ENCODE measurements at places on chromosomes 6 and 20.

GRCh38 chr6:149922642-149923326 is at the start of gene RAET1G:
Gene RAET1G (minus strand): TSS chr6:149923121. CDS start chr6:149923010, 111 bp downstream.
- peak; percentile 79 for DNase-seq

GRCh38 chr20:31606804-31607639 is 1.9 kb downstream of the ID1 start:
- DNase-seq = no peak

DNA sequence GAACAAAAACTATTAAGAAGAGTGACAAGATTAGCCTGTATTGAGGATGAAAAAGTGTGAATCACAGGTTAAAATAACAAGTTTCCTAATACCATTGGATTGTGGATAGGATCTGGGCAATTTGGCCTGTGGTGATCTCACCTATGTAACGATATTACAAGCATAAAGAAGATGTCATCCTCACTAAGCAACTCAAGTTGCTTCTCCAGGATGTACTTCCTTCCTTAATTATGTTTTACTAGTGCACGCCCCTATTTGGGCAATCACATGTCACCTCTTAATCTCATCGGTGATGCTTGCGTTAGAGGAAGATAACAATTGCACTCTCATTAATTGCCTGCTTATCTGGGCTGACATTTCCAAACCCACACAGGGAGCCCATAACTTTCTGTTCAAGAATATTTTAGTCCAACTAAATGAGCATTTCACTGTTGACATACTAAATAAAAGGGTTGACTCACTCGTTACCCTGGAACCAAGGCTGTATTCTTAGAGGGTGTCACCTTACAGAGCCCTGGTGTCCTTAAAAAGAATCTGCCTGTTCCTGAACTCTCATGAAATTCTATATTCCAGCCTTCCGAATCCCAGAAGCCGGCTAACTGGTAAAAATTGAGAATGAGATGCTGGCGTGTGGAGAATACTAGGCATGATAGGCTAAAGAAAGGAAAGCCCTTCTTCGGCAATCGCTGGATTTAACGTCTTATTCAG is 88.2 kb upstream of the ATXN1 start:
- no peak for DNase-seq

DNA sequence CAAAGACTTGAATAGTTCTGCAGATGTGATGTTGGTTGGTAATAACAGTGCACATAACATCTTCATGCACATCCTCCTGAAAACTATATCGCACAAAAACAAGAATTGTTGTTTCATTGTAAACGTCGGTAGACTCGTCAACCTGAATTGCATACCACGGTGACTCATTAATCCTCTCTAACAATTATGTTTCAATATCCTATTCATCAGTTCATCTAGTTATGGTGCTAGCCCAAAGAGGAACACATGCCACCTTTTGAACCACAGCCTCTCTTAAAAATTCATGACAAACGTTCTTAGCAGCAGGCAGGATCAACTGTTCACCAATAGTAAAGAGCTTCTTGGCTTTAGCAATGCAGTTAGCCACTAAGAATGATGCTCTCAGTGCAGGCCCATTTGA is 25.0 kb downstream of the CRYBG1 start:
- DNase-seq = no peak

GRCh38 chr20:37741055-37741454 is 47.2 kb downstream of the CTNNBL1 start:
- no peak for DNase-seq

GRCh38 chr6:133055441-133055966 is 185.7 kb upstream of the EYA4 start:
- no peak for DNase-seq

DNA sequence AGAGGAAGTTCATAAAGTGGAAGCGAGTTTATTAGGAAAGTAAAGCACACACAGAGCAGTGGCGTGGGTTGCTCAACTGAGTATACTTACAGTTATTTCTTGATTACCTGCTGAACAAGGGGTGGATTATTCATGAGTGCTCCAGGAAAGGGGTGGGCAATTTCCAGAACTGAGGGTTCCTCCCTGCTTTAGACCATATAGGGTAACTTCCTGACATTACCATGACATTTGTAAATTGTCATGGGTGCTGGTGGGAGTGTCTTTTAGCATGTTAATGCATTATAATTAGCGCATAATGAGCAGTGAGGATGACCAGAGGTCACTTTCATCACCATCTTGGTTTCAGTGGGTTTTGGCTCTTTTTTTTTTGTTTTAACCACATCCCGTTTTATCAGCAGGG is 29.8 kb downstream of the PDYN start:
- DNase-seq = no peak

- DNase-seq = peak; percentile 51
Measured at GRCh38 chr6:389622-390021, 1.9 kb upstream of the IRF4 start.

DNA sequence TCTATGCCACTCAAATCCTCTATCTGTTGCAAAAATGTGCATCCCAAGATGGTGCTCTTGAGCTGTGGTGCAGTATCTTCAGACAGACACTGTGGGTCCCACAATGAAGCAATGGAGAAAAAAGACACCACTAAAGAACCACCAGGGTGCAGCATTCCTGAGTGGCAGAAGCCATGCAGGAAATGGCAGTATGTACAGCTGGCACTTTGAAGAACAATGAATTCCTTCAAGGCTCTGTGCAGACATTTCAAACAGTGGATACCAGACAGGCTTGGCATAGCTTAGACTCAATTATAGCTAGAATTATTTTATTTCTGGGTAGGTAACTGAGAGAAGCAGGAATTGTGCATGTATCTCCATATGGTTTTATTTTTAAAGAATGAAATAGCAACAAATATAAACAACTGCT is 24.0 kb upstream of the HDAC2 start:
- DNase-seq = peak; percentile 14

DNA sequence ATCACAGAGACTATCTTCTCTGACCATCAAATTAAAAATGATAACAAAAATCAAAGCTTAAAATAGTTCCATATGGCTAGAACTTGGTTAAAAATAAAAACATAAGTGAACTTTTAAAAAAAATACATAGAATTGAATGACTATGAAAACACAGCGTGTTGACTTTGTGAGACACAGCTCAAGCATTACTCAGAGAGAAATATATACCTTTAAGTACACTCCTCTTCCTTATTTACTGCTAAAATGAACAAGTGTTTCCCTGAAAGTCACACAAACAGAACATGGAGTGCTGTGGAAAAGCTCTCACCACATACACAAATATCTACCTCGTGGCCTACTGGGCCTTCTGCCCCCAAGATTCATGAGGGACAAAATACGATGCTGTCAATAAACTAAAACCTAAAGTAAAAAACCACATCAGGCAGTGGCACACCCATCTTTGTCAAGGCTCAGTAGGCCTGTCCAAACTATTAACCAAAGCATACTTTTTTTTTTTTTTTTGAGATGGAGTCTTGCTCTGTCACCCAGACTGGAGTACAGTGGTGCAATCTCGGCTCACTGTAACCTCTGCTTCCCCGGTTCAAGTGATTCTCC is 7.5 kb downstream of the FAXC start:
- no peak for DNase-seq

- DNase-seq = no peak
Measured at GRCh38 chr20:37567671-37568588, 40.3 kb upstream of the BLCAP start.

GRCh38 chr6:97186416-97186999 is 96.5 kb downstream of the MMS22L start:
- peak; percentile 29 for DNase-seq

GRCh38 chr6:68876792-68877493 is 241.9 kb downstream of the ADGRB3 start:
- no peak for DNase-seq

DNA sequence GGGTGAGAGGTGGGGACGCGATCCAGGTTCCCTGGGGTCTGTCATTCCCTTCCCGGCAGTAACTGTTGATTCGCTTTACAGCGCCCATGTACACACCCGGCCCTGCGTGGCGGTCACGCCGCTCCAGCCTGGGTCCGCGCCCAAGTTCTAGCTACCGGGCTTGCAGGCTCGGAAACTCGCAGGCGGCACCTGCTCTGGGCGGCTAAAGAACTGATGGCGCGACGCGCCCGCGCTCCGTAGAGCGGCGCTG is 1.4 kb upstream of the POU3F2 start:
- DNase-seq = no peak

GRCh38 chr20:24477831-24478547 is 8.6 kb downstream of the SYNDIG1 start:
- no peak for DNase-seq

DNA sequence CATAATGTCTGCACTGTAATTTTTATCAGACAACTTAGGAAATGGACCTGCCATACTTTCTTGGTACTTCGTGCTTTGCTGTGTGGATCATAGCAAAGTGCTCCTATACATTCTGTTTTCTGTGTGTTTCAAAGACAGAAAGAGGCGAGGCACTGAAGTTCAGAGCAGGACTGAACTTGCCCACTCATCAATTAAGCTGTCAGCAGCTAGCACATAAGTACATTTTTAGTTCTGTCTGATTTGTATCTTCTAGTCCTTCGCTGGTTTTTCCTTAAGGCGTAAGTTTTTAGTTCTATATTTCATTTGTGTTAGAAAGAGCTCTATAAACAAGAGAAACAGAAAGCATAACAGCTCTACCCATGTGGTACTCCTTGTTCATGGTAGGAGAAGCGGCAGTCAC is 42.1 kb downstream of the MAP3K4 start:
- DNase-seq = no peak

- DNase-seq = no peak
Measured at GRCh38 chr6:124466949-124467348, 495.3 kb upstream of the RNF217 start.

- no peak for DNase-seq
Measured at GRCh38 chr6:115191989-115192388, 849.2 kb upstream of the HS3ST5 start.

- DNase-seq = peak; percentile 35
Measured at GRCh38 chr6:40962241-40962640, 76.8 kb downstream of the UNC5CL start.

DNA sequence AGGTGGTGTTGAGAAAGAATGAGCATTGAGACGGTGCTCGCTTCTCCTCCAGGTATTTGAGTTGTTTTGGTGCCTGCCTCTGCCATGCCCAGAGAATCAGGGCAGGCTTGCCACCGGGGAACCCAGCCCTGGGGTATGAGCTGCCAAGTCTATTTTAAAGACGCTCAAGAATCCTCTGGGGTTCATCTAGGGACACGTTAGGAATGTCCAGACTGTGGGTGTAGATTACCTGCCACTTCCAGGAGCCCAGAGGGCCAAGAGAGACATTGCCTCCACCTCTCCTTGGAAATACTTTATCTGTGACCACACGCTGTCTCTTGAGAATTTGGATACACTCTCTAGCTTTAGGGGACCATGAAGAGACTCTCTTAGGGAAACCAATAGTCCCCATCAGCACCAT is 28.3 kb downstream of the SAYSD1 start:
- DNase-seq = no peak

DNA sequence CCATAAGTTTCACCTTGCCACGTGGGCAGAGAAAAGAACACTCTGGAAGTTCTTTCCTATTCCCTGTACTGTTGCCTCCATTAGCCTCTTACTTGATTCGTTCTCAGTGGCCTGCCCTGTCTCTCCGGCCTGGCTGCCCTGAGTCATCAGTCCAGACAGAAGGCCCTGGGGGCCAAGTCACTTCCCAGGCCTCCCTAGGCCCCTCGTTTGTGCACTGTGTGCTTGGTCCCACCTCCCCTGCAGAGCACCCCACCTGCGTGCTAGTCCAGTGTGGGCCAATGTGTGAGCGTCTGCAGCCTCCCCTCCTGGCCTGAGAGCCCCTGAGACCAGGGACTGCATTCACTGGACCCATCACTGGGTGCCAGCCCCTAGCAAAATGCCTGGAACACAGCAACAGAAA is 191.2 kb upstream of the RREB1 start:
- DNase-seq = no peak

DNA sequence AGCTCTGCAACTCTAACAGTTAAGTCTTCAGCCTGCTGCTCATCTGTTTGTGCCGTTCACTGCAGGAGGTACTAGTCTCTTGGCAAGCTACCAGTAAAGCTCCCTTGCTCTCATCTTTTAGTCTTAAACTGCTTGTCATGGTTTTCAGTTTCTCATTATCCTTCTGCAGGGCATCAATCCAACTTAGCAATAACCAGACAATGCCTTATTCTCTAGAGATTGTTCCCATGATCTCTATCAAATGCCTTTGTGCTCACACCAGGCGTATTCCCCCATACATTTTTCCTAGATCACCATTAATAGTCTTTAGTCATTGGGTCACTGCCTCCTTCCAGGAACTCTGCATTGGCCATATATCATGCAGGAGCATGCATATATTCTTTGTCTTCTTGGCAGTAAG is 171.3 kb downstream of the GRM1 start:
- no peak for DNase-seq

DNA sequence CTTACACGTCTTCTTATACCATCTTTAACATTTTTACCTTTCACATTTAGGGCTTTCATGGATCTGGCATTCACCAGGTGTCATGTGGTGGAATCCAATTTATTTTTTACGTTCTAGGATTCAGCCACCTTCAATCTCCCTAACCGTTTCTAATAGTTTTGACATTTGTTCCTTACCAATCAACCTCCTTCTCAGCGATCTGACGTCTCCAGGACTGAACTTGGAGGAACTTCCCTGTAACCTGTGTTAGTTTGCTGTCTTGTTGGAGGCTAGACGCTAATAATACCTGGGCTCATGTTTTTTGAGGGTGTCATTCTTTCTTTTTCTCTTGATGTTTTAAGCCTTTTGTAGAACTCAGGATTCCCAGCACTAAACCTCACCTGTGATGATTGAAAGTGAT is 351.6 kb downstream of the THBS2 start:
- no peak for DNase-seq

GRCh38 chr20:47221036-47221625 is 135.4 kb downstream of the ZMYND8 start:
- DNase-seq = no peak

DNA sequence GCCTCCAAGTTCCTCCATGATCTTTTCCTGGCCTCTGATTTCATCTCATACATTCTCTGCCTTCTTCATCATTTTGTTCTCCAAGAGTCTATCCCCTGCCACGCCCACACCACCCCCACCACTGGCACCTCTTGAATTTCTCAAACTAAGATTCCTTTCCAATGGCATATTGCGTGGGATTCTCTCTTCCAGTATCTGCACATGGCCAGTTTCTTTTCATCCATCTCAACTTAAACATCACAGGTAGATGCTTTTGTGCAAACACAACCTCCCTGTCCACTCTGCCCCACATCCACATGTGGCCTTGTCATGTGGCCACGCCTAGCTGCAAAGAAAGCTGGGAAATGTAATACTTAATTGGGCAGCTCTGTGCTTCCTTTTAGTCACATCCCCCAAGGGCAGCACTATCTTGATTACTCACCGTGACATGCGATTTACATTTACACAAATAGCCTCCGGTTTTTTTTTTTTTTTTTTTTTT is 33.4 kb upstream of the ZMYND8 start:
- no peak for DNase-seq

- DNase-seq = no peak
Measured at GRCh38 chr20:22074635-22075034, 369.2 kb downstream of the PAX1 start.
